ENCODE measurements at places on chromosomes 1 and 21. TPM values are rescaled to one million over a fixed set of nuclear protein-coding genes. Genes with fewer than 3 reads are reported as not detected.

The ZNF697 gene
- 3.1 TPM for total RNA-seq

The BEND5 gene
- 0.57 TPM for total RNA-seq

The ZMPSTE24 gene
- total RNA-seq = 39.9 TPM

The PLA2G2D gene
- not detected for total RNA-seq

The TSSK3 gene
- 2.5 TPM for total RNA-seq

The RAB42 gene
- 2.9 TPM for total RNA-seq

The DARS2 gene
- total RNA-seq = 45.1 TPM

The PMF1 gene
- 90.2 TPM for total RNA-seq

The TDRD5 gene
- 0.52 TPM for total RNA-seq

The POLR3GL gene
- 3.4 TPM for total RNA-seq

The PKNOX1 gene
- total RNA-seq = 10.7 TPM

The BOLA1 gene
- total RNA-seq = 22.7 TPM

The CACNA1S gene
- 0.07 TPM for total RNA-seq

The NR1I3 gene
- total RNA-seq = not detected

The MXRA8 gene
- 4.9 TPM for total RNA-seq

GRCh38 chr21:41108668-41109585, 59.0 kb upstream of the BACE2 start:
- no peak for DNase-seq

DNA sequence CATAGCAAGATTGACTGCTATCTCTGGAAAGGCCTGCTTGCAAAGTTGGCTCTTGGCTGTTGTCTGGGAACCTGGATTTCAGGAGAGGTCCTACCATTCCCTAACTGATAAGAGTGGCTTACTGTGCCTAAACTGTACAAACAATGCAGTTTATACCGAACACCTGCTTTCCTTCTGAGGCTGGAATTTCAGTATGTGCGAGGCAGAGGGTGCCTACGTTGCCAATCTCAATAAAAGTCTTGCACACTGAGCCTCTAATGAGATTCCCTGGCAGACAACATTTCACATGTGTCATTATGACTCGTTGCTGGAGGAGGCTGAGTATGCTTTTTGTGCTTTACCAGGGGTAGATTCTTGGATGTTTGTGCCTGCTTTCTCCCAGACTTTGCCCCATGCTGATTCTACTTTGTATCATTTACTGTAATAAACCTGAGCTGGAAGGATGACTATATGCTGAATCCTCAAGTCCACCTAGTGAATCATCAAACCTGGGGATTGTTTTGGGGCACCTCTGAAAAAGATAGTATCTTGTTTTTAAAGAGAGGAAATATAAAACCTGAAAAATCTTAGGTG, 58.9 kb upstream of the GNG4 start:
- no peak for DNase-seq

- DNase-seq = peak; percentile 91
Measured at GRCh38 chr1:26111530-26112406, at the start of gene PDIK1L. PDIK1L (plus strand) TSS chr1:26111824; CDS start chr1:26114309, 2,485 bp downstream.

- DNase-seq = no peak
Measured at GRCh38 chr1:210448297-210448892, 119.7 kb downstream of the HHAT start.

DNA sequence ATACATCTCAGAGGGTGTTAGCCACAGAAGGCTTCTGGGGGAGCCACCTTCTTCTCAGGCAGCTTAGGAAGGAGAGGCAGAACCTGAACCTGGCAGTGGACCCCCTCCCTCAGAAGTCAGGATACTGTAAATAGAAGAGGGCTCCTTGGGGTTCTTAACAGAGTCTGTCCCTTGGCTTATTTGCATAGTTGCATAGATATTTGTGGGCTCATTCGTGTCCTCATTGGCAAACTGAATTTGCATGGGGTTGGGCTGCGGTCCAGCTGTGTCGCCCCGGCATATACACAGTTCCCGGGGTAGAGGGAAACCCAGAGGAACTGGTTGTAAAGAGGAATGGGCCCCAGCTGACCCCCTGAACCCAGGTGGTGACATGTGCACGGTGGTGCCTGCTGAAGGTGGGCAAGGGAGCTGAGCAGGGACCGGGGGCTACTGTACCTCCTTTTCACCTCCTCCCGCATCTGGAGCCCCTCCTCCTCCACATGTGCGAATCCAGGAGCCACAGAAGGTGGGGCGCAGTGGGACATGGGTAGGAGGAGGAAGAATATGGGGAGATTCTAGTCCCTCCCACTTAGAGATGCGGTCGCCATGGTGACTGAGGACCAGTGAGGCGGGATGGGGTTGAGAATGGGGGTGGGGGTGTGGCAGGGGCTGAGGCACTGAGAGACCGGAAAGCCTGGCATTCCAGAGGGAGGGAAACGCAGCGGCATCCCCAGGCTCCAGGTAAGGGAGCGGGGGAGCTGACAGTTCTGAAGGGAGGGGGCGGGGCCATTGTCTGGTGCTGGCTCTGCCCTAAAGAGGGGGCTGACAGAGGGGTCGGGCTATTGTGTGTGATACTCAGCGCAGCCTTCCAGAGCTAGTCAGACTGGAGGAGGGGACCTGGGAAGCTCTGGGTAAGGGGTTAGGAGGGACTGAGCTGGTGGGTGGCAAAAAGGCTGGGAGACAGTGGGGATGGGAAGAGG, 3.7 kb upstream of the SEMA4A start:
- no peak for DNase-seq

- no peak for DNase-seq
Measured at GRCh38 chr1:159881622-159882526, 18.1 kb downstream of the CFAP45 start.

GRCh38 chr1:27343639-27344025, 1.8 kb downstream of the SYTL1 start:
- DNase-seq = no peak

GRCh38 chr1:245411245-245412036, 256.7 kb downstream of the KIF26B start:
- no peak for DNase-seq

GRCh38 chr1:235502601-235503402, 1.4 kb downstream of the B3GALNT2 start:
- no peak for DNase-seq

DNA sequence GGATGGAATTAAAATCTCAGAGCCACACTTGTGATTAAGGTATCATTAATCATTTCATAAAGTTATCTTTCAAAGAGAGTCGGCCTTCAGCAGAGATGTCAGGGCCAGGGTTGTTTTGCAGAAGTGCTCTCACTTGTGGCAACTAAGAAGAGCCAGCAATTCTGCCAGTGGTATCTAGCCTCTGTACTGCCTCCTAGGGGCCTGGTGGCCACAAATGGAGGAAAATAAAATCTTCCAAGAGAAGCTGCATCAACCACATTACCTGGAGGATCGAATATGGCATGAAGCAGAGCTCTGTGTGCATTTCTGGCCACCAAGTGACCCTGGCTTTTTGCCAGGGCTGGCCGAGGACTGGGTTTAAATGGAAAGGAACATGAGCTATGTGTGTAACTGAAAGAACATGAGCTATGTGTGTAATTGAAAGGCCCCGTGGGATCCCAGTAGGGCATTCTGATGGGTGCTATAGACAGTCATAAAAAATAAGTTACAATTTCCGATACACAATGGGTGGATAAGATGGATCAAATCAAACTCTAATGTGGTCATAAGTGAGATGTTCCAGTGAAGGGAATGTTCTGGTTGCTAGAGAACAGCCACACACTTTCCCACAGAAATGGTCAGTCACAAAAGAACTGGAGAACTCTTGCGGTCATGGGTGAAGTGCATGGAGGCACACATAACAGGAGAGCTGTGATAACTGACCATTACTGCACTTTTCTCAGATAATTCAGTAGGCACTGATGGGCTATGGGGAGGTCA, 335.8 kb downstream of the CAMTA1 start:
- no peak for DNase-seq

DNA sequence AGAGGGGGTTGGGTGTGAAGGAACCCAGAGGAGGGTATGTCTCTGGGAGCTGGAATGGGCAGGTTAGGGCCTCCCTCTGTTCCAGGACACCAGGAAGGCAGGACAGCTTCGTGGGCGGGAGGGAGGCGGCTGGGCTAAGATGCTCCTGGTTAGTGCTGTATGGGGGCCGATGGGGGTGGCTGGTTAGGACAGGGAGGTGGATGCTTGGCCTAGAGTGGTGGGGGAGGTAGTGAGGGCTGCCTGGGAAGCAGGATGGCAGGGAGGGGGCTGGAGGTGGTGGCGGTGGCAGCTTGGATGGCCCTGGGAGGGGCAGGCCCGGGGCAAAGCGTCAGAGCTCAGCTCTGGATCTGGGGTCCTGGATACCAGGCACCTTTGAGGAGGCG, 6.2 kb upstream of the MMP23B start:
- DNase-seq = no peak

DNA sequence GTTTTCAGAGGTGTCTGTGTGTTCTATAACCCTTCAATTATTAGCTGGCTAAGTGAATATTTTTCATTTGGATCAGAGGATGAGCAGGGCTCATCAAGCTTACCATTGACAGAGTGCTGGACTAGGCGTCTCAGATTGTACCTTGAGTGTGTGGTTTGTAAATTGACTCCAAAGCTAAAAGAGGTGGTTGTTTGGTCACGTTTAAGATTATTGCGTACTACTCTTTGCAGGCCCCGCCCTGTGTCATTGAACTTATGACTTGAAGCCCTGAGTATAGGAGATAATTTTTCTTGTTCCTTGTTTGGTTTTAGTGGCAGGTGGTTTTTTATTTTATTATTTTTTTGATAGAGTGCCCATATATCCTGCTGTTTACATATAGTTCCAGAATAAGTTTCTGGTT, 17.7 kb downstream of the MRPS6 start:
- no peak for DNase-seq

- no peak for DNase-seq
Measured at GRCh38 chr1:167949785-167950184, 12.9 kb upstream of the MPC2 start.

DNA sequence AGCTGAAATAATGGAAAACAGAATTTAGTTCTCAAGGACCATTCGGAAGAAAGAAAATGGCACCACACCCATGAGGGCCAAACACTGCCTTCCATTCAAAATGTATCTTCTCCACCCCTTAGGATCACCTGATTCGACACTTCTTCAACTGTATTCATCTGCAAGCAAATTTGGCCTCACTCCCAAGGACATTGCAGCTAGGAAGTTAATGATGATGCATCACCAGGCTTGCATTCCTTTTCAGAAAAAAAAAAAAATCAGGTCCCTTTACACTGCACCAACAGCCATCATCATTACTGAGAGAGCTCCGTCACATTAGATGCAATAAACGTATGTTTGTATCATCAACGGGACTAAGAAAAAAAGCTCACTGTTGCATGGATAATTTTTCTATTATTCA, 368.3 kb downstream of the PCP4 start:
- no peak for DNase-seq

DNA sequence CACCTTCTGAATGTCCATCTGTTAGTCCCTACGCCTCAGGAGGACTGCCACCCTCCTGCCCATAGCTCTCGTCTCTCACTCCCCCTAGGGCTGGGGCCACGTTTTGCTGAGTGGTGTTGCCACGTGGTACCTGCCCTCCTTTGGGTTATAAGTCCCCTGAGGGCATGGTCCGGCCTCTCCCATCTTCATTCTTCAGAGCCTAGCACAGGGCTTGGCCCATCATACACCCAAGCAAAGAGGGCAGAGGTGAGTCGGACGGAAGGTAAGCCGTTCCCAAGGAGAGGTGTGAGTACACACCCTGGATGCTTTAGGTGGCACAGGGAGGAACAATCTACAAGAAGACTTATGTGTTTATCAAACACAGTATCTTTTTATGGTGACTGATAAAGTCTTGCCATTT, 10.9 kb downstream of the PADI2 start:
- DNase-seq = no peak

- no peak for DNase-seq
Measured at GRCh38 chr1:78297836-78298235, 192.9 kb upstream of the PTGFR start.

- DNase-seq = no peak
Measured at GRCh38 chr1:68976916-68977610, 480.2 kb upstream of the DEPDC1 start.

- no peak for DNase-seq
Measured at GRCh38 chr1:149846593-149847466, 52.5 kb upstream of the BOLA1 start.

GRCh38 chr1:6508154-6508815, 16.8 kb upstream of the PLEKHG5 start:
- DNase-seq = no peak

GRCh38 chr1:52554756-52555155, 1.9 kb upstream of the TUT4 start:
- DNase-seq = no peak

DNA sequence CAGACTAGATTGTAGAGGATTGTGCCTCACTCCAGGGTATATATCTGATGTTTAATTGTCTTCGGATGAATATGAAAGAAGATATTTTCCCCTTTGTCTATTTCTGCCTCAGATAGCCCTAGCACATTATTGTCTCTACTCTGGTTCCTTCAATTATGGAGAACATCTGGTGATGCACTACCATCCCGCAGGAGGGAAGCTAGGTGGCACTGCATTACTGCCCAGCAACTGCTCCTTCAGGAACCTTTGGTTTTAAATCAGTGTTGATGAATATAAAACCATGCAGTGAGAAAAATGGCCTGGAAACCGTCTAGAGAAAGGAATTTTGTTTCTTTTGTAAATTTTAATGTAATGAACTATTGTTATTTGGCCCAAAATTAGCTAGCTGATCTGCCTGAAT, 68.5 kb downstream of the GPR88 start:
- DNase-seq = no peak

All from Caco-2 (cell line).